ENCODE measurements at places on chromosomes 2 and 18.

GRCh38 chr2:35741556-35741955, 614.0 kb upstream of the CRIM1 start:
- DNase-seq, result peak; percentile 12

DNA sequence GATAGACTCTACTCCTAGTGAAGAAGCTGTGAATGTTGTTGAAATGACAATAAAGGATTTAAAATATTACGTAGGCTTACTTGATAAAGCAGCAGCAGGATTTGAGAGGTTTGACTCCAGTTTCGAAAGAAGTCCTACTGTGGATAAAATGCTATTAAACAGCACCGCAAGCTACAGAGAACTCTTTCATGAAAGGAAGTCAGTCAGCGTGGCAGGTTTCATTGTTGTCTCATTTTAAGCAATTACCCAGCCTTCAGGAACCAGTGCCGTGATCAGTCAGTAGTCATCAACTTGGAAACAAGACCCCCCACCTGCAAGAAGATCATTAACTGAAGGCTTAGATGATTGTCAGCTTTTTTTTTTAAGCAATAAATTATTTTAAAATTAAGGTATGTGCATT, 14.0 kb downstream of the USP14 start:
- no peak for DNase-seq

DNA sequence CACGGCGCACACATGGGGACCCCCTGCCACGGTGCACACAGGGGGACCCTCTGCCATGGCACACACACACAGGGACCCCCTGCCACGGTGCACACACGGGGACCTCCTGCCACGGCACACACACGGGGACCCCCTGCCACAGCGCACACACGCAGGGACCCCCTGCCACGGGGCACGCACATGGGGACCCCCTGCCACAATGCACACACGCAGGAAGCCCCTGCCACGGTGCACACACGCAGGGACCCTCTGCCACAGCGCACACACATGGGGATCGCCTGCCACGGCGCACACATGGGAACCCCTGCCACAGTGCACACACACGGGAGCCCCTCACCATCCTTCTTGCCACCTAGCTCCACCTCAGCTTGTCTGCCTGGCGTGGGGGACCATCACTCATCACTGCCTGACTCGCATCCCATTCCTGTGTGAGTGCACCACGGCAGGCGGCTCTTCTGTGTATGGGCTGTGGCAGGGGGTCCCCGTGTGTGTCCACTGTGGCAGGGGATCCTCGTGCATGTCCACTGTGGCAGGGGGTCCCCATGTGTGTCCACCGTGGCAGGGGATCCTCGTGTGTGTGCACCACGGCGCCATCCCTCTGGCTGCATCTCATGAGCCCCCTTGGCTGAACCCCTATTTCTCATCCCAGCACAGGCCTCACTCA, 206.7 kb downstream of the EIPR1 start:
- DNase-seq, result no peak

DNA sequence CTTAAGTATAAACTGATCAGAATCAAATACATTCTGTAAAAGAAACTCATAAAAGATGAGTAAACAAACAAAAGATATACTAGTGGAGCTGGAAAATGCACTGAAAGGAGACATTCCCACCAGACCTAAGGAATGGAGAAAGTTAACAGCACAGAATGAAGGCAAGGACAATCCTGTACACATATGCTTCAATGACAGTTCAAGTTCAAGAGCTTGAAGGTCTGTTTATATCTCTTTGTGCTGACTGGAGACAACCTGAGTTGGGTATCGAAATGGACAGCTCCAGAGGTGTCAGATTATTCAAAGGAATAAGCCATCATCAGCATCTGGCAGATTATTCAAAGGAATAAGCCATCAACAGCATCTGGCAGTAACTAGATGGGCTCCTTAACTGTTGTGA, 73.8 kb upstream of the CD226 start:
- no peak for DNase-seq

GRCh38 chr2:62410926-62411456, 95.0 kb downstream of the TMEM17 start:
- no peak for DNase-seq

- no peak for DNase-seq
These were observed 237.7 kb downstream of the HDAC4 start for GRCh38 chr2:239162976-239163687.

- no peak for DNase-seq
These were observed 44.5 kb upstream of the TMEM247 start for GRCh38 chr2:46434851-46435273.

GRCh38 chr2:168210895-168211570, 36.4 kb downstream of the STK39 start:
- DNase-seq, result peak; percentile 85

DNA sequence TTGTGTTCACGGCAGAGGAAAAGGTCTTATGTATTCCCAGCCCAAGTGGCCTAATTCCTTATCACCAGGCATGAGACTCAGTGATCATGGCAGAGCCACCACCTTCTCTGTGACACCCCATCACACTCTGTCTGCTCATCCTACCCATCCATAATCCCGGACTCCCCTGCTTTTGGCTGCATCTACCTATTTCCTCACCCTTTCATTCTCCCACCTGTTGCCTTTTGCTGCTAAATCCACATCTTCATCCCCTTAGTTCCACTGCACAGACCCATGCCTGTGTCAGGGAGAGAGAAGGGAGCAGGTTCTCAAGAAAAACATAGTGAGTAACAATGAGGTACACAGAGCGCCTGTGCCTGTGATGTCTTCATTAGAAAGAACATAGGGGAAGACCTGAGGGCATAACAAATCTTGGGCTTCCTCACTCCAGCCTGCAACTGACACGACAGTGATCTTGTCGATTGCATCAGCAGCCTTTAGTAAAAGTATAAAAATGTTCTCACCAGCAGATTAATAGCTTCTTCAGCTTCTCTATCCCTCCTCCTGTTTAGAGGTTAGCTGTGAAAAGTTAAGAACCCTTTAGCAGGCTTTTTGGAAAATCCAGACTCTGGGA, 246.5 kb upstream of the SPRED2 start:
- no peak for DNase-seq

- no peak for DNase-seq
These were observed 607.3 kb downstream of the STK39 start for GRCh38 chr2:167640096-167640495.

- DNase-seq, result no peak
These were observed 45.6 kb upstream of the TTC39C start for GRCh38 chr18:23968638-23969604.

DNA sequence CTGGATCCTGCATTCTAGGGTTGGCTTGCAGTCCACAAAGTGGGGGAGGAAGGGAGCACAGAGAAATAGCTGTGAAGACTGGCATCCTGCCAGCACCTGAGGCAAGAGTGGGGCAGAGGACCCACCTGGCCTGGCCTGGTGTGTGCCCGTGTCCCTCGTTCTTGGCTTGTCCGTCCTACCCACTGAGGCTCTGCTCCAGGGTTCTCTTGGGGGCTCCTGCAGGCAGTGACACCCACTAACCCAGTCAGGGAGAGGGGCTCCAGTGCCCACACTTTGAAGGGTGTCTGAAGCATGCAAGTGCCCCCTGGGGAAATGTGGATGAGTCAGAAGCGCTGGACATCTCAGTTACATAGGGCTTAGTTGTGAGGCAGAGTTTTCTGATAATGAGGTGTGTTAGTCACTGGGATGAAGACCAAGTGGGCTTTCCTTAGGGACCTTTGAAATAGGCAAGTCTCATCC, 79.4 kb downstream of the SLC4A3 start:
- DNase-seq, result no peak

- DNase-seq, result no peak
These were observed 4.1 kb downstream of the REG1B start for GRCh38 chr2:79083597-79084251.

DNA sequence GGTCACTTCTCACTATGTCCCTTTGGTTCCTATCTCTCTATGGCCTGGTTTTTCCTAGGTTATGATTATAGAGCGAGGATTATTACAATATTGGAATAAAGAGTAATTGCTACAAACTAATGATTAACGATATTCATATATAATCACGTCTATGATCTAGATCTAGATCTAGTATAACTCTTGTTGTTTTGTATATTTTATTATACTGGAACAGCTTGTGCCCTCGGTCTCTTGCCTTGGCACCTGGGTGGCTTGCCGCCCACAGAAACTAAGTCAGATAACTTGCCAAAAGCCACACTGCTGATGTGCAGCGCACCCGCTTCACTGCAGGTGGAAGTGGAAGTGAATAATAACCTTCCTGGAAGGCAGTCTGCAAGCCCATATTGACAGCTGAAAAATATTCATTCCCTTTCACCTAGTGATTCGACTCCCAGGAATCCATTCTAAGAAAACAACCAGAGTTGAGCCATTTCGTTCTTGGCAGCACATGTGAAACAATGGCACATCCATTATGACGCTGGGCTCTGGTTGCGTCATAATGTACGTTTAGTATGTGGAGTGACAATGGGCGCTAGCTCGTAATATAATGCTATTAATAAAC, 725 bp upstream of the ANKRD53 start:
- peak; percentile 92 for DNase-seq

DNA sequence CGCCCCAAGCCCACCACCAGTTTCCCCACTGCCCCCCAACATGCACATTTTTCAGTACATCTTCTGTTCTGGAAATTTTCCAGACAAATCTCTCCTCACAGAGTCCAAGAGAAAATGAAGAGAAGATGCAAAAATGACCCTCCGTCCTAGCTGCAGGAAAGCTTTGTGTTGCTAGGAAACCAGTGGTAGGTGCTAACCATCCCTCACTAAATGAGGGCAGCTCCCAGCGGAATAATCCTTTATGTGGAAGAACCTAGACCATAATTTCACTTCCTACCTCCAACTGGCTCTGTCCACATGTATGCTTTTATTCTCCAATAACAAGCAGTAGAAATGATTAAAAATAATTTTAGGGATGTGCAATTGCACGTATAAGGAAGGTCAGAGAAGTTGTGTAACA, 311.9 kb upstream of the EPHA4 start:
- DNase-seq, result no peak

- DNase-seq, result no peak
These were observed 338.7 kb downstream of the CDH2 start for GRCh38 chr18:27838225-27838624.

- DNase-seq, result no peak
These were observed 417.7 kb upstream of the SLC14A2 start for GRCh38 chr18:45197526-45197970.

DNA sequence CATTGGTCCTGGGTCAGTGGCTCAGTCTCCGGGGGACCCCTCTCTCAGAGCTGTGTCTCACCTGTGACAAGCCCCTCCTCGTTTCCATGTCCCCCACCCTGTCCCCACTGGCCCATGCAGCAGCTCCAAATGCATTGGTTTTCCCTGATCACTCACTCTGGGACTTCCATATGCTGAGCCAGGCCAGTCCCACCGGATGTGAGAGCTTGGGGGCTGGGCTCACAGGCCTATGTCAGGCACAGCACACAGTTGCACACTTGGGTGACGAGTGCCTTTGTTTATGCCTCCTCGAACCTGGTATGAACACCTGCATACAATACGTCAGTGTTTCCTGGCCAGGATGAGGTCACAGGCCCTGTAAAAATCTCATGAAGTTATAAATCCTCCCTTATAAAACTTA, 232.5 kb downstream of the TFCP2L1 start:
- DNase-seq, result no peak

DNA sequence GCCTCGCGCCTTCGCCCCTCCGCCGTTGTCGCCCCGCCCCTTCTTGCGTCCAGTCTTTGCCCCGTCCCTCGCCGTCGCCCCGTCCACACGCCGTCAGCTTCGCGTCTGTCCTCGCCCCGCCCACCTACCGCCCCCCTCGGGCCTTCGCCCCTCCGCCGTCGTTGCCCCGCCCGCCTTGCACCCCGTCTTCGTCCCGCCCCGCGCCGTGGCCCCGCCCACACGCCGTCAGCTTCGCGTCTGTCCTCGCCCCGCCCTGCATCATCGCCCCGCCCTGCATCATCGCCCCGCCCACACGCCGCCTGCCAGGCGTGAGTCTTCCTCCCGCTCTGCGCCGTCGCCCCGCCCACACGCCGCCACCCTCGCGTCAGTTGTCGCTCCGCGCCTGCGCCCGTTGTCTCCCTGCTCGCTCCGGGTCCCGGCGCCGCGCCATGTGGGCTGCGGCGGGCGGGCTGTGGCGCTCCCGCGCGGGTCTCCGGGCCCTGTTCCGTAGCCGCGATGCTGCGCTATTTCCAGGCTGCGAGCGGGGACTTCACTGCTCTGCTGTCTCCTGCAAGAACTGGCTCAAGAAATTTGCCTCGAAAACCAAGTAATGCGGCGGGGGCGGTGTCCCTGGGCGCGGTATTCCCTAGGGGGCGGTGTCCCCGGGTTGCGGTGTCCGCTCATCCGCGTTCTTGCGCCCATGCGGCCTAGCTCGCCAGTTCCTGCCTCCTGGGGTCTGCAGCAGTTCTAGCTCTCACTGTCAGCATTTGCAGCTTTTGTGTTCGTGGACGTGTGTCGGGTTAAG, at the start of gene RBFA:
Gene RBFA, plus strand, starts transcription at position 367 of the 784 bp plus-strand sequence. Its CDS starts 62 bp downstream, at position 429.
- DNase-seq, result peak; percentile 98

DNA sequence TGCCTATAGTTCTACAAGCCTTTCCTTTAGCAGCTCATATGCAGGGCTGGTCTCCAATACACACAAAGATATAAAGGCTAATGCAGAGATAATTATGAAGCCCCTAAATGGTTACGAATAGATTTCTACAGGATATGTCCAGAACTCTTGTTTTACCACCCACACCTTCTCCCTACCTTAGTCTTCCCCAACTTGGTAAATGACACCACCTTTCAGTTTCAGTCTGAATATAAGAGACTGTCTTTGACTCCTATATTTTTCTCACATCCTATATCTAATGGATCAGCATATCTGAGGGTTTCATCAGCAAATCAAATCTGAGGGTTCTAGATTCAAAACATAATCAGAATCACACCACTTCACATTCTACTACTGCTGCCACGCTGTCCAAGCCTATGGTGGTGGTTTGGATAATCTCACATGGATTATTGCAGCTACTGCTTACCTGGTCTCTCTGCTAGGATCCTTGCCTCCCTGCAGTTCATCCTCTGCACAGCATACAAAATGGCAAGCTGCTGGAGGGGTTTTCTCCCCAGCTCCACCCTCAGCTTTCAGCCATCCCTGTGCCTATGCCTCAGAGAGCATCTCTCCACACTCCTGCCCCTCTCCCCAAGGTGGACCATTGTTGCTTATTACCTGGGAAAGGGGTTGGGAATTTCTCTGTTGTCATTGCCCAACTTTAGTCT, 178.0 kb upstream of the SPOPL start:
- DNase-seq, result no peak

DNA sequence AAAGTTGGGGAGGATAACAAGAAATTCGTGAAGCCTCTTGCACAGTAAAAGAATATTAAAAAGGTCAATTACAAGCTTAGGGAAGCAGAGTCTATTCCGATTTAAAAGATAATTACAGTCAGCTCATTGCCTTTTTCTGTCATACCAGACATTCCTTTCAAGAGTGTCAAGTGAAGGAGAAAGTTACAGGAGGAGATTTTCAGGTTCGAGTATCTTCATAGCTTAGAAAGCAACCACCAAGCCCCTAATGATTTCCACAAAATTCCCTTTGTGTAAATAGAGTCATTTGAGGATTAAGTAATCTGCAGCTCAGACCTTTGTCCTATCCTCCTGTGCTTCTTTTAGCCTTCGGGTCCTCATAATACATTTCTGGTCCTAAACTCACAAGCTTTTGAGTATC, 414.9 kb downstream of the CDH2 start:
- DNase-seq, result peak; percentile 60

GRCh38 chr2:19932928-19933327, 31.1 kb upstream of the TTC32 start:
- DNase-seq, result no peak
